Esophagus mucosa (tissue), 1 donor: ENCODE measurements at places on chromosomes 4 and X. TPM values are rescaled to one million over a fixed set of nuclear protein-coding genes. Genes with fewer than 3 reads are reported as not detected.

GRCh38 chr4:52659001-52659721 lies at the start of gene USP46:
Gene USP46, minus strand, starts transcription at chr4:52659301. Its CDS starts 151 bp downstream, at chr4:52659150.
- peak; percentile 92 for ATAC-seq

KIF4A gene
- total RNA-seq: 9.4 TPM

CITED1 gene
- total RNA-seq: not detected

DNA sequence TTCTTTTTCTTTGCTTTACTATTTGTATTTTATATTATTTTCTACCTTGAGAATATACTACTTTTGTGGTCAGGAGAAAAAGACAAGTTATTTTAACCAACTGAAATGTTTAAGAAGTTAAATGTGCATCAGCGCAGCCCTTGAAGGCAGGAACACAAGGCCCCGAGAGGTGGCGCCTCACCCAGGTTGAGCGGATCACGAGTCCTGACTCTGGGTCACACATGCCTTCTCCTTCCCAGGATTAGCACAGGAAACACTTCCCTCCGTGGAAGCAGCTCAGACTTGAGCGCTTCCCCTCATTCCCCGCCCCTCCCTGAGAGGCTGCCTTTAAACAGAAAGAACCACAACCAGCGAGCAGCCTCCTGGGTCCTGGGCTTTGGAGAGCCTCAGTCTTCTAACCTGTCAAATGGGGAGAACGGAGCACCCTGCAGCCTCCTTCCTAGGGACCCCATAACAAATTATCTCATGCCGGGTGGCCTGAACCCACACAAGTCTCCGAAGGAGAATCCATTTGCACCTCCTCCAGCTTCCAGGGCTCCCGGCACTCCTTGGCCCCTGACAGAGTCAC lies 217.6 kb downstream of the AFAP1 start:
- ATAC-seq: no peak

- ATAC-seq: no peak
Observed at GRCh38 chr4:142267101-142267500, 579.0 kb downstream of the INPP4B start.

- peak; percentile 98 for ATAC-seq
Observed at GRCh38 chr4:82900411-82901182, at the start of gene THAP9. Gene THAP9, plus strand, starts transcription at chr4:82900735. Its CDS starts 68 bp downstream, at chr4:82900803.

- ATAC-seq: no peak
Observed at GRCh38 chr4:145868637-145869409, 69.8 kb downstream of the ZNF827 start.

DNA sequence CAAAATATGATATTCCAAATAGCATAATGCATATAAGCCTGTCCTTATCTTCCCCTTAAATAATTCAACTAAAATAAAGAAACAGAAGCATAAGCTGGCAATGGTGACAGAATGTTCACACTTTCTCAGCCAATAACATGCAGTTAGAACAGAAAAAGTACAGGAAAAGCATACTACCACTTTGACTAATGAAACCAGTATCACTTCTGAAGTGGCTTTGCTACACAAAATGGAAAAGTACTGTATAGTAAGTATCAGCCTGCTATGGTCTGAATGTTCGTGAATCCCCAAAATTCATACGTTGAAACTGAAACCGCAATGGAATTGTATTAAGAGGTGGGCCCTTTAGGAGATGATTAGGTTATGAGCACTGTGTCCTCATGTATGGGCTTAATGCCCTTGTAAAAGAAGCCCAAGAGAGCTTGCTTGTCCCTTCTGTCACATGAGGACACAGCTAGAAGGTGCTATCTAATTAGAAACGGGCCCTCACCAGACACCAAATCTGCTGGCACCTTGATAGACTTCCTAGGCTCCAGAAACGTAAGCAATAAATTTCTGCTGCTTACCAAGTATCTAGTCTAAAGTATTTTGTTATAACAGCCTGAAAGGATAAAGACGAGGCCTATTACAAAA lies 102.6 kb downstream of the PRDM5 start:
- ATAC-seq: no peak

DNA sequence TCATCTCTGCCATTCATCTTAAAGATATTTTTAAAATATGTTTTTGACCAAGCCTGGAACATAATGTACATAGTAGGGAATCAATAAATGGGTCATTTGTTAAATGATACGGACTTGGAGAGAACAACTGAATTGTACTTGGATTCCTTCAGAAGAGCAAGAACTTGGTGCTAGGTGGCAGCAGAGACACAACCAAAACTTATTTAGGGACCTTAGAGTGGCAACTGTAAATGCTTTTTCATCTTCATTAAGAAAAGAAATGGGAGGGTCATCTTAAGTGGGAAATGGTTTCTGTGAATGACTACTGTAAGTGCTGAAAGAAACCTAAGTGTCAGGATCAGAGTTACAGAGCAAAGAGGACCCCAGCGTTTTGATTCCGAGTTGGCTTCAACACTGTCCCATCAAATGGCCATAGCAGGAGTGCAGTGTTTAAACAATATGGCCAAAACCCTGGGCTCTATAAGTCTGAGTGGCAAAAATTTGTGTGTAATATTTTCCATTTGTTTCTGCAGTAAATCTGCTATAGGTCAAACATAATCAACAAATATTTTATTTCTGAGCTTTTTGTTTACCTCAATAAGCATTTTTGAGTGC lies 213.6 kb downstream of the PALLD start:
- no peak for ATAC-seq

PRSS12 gene
- 5.7 TPM for total RNA-seq

BST1 gene
- 0.80 TPM for total RNA-seq

- no peak for ATAC-seq
Observed at GRCh38 chrX:30992381-30992904, 79.4 kb downstream of the FTHL17 start.

DBET gene
- not detected for total RNA-seq

DNA sequence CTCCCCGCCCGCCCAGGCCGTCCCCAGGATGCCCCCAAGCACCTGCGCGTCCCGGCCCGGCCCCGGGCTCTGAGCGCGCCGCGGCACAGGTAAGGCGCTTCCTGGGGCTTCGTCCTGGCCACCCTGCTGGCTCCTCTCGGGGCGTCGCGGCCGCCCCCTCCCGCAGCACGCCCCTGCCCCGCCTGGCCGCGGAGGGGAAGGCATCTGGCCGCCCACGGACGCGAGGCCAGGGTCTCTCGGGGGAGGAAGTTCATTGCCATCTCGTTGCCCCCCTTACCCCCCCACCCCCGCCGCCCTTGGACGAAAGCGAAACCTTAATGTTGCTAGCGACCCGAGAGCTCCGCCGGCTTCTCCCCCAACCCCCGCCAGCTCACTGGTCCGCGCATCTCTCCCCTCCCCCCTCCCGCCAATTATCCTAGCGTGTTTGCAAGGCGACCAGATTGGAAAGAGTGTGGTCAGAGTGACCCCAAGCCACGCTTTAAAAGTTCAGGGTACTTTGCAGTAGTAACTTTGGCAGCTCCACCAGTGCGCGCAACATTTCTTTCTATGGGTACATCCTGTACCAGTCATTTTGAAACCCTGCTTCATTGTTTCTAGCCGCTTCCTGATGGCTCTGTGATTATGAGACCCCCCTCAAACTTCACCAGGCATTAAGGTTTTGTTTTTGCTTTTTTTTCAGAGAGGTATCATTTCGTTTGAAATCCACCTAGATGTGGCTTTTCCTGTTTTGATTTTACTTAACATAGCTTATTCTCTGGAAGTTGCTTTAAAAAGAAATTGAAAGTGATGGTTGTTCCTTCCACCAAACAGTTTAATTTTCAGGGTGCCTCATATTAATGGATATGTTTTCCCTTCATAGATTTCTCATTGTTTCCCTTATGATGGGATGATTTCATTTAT lies 626 bp downstream of the TBC1D1 start:
- peak; percentile 52 for ATAC-seq

TLR1 gene
- 2.7 TPM for total RNA-seq

- ATAC-seq: no peak
Observed at GRCh38 chr4:61864286-61864685, 664.2 kb downstream of the ADGRL3 start.

DNA sequence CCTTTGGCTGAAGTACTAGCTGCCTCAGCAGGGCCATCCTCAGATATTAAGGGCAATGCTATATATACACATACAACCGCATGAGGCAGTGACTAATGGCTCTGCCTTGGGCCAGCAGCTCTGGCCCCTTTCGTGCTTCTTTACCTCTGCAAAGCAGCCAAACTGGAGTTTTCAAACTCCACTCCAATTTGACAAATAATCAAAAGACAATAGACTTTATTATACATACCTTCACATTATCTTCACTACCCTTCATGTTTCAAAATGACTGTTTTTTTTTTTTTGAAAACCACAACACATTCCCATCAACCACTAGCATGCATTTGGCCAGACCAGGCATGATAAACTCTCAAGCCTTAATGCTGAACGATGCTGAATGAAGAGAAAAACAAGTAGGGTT lies 187.7 kb downstream of the ENOX2 start:
- no peak for ATAC-seq

NLRP2B gene
- total RNA-seq: not detected

MCF2 gene
- not detected for total RNA-seq

DNA sequence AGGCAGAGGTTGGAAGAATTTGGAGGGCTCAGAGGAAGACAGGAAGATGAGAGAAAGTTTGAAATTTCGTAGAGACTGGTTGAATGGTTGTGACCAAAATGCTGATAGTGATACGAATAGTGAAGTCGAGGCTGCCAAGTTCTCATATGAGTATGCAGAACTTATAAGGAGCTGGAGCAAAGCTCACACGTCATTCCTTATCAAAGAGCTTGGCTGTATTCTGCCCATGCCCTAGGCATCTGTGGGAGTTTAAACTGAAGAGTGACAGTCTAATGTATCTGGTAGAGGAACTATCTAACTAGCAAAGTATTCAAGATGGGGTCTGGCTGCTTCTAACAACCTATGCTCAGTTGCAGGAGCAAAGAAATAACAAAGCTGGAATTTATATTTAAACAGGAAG lies 102.1 kb downstream of the PCDH18 start:
- ATAC-seq: no peak

DNA sequence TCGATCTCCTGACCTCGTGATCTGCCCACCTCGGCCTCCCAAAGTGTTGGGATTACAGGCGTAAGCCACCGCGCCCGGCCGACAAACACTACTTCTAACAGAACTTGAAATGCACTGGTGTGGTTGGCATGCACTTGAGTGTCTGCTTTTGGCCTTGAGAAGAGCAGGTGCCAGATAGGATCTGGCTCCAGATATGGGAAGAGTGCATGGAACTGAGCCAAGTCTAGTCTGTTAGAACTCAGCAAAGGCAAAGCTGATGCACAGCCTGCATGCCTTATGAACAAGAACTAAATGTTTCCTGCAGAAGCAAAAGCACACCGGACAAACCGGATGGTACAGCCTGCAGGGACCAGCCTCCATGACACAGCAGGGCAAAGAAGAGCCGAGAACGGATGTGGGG lies 35.1 kb upstream of the TBL1X start:
- peak; percentile 72 for ATAC-seq

GRCh38 chrX:93741811-93742210 lies 67.8 kb downstream of the FAM133A start:
- ATAC-seq: no peak

KDR gene
- 4.2 TPM for total RNA-seq

SPOCK3 gene
- total RNA-seq: not detected

GRCh38 chrX:16628946-16629595 lies 20.9 kb upstream of the S100G start:
- no peak for ATAC-seq

ZNF732 gene
- 0.88 TPM for total RNA-seq

DNA sequence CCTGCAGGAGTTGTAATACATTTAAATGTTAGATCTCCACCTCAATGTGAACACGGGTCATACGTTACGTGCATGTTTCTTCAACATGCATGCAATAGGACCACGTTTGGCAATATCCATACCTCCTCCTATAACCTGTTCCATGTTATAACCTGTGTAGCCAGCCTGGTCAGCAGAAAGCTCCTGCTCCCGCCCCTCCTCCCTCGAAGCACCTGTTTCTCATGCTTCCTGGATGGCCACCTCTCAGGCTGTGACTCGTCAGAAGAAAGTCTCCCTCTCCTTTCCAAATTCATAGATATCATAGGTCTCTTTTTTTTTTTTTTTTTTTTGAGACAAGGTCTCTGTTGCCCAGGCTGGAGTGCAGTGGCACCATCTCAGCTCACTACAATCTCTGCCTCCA lies 96.5 kb downstream of the HMX1 start:
- ATAC-seq: no peak

GRCh38 chr4:184432127-184432922 lies 42.0 kb downstream of the IRF2 start:
- ATAC-seq: no peak

DNA sequence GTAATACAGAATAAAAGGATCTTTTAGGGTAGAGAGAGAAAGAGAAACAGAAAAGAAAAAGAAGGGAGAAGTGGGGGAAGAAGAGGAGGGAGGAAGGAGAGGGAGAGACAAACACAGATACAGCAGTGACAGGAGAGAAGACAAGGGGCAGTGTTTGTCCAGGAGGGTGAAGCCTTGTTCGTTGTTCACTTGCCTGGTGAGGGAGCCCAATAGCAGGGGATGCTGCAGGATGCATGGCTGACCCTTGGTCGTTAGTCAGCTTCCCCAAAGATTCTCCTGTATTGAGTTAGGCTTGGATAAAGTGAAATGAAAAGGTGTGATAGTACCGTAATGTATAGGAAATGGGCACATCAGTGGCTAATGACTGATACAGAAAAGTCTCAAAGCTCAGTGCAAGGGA lies 403.7 kb downstream of the IL15 start:
- ATAC-seq: no peak
